ENCODE measurements at places on chromosomes 1 and 21. TPM values are rescaled to one million over a fixed set of nuclear protein-coding genes. Genes with fewer than 3 reads are reported as not detected.
A peak's percentile ranks its signal among the peaks of the same experiment; 100 is the strongest.

Gene CD1C
- not detected for total RNA-seq

Gene SELL
- total RNA-seq, result 3.5 TPM

Gene NLRP3
- total RNA-seq, result 1.9 TPM

Gene HES5
- total RNA-seq, result 0.57 TPM

Gene RAB3B
- 1.4 TPM for total RNA-seq

DNA sequence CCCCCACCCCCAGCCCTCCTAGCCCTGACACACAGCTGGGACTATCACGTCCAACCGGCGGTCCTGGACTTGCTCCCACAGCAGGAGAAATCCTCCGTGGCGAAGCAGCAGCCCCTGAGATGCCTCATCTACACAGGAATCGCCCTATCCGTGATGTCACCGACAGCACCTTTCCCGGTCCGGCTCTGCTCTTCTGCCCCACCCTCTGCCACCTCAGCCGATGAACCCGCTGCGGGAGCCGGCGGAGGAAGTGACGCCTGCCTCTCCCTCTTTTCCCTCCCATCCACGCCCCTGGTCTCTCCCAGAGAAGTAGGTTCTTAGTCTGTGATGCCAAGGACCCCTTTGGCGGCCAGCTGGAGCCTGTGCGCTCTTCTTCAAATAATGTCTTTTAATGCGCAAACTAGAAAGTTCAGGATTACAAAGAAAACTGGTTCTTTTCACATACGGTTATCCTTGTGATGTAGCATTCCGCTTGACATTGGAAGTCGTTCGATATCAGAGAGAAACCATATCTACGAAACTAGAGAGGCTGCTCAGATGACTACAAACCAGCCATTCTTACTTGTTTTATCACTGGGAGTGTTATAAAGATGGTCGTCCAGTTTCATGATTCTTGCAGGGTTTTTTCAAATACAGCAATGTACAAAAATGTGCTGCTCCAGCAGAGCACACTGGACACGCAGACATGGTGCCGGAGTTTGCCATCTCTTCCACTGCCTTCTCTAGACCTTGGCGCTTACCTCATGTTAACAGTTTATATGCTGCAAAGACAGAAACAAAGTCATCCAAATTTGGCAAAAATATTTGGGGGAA is 120.3 kb downstream of the PPIAL4G start:
- DNase-seq, result no peak

DNA sequence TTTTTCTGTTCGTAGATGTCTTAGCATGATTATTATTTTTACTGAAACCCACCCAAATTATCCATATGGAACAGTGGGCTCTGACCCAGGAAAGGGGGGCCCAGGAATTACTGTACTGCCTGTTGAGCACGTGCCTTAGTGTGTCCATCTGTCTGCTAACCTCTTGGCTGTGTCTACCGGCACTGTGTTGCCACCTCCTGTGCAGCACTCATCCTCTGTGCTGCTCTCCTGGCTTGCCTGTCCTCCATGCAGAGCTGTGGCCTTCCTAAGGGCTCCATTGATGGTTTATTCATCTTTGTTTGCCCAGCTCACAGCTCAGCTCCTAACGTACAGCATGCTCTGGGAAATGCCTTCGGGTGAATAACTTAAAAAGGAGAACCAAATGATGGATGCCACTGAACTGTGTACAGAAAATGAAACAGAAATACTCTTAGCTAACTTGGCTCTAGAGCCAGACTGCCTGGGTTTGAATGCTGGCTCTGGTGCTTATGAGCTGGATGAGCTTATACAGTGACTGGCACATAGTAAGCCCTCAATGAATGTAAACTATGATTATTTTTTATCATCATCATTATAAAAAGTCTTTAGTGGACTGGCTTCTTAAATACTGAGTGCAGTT is 11.4 kb upstream of the RPTN start:
- no peak for DNase-seq

DNA sequence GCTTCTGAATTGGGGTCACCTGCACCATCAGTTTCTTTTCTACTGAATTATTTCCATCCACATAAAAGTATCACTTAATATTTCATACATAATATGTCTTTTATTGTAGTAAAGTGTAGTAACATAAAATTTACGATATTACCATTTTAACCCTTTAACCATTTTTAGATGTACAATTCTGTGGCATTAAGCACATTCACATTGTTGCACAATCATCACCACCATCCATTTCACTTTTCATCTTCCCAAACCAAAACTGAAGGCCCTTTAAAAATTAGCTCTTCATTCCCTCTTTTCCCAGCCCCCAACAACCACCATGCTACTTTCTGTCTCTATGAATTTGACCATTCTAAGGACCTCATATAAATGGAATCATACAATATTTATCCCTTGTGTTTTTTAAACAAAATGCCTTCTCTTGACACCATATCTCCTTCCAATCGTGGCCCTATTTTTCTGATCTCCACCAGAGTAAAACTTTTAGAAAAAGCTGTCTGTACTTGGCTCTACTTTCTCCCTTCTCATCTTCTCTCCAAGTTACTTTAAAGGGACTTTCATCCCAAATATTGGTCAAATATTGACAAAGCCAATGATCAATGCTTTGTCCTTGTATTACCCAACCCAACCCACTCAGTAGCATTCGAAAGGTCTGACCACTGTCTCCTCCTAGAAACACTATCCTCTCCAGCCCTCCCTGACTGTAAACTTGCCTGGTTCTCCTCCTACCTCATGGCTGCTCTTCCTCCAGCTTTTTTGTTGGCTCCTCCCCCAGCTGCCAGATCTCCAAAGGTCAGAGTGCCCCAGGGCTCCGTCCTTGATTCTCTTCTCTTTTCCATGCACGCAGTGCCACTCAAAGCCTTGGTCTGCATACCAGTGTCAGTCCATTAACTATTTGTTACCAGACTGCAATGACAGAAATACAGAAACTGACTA is 44.7 kb downstream of the SLC30A10 start:
- no peak for DNase-seq

DNA sequence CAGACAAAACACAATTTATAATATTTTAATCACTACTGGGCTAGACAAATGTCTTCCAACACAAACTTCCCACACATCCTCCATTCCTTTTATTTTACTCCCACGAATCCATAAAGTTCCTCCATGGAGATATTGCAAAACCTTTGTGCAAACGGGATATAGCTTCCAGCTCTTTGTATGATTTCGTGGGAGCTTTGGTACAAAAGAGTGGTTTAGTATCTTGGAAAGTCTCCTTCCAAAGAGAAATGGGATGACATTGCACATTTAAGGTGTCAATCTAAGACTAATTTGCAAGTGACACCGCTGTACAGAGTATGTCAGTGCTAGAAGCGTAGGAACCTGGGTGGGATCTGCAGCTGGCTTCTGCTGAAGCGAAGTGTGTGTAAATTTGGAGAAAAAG is 455.2 kb upstream of the RUNX1 start:
- DNase-seq, result no peak

DNA sequence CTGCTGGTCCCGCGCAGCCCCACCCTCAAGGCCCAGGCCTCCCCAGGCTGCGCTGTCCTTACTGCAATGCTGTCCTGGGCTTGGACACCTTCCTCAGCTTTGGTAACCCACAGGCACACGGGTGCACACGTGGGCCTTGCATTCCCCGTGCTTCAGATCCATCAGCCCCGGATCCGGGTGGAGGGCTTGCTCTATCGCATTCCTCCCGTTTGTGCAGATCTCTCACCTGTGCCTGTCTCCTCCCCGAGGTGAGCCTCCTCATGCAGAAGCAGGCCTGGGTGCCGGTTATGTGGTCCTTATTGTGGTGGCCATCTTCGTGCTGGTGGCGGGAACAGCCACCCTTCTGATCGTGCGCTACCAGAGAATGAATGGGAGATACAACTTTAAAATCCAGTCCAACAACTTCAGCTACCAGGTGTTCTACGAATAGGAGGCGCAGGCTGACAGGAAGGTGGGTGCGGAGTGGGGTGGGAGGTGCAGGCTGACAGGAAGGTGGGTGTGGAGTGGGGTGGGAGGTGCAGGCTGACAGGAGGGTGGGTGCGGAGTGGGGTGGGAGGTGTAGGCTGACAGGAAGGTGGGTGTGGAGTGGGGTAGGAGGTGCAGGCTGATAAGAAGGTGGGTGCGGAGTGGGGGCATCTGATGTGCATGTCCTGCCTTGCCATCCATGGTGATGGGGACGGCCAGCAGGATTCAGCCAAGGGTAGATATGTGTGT is 66.2 kb downstream of the UMODL1 start:
- no peak for DNase-seq

DNA sequence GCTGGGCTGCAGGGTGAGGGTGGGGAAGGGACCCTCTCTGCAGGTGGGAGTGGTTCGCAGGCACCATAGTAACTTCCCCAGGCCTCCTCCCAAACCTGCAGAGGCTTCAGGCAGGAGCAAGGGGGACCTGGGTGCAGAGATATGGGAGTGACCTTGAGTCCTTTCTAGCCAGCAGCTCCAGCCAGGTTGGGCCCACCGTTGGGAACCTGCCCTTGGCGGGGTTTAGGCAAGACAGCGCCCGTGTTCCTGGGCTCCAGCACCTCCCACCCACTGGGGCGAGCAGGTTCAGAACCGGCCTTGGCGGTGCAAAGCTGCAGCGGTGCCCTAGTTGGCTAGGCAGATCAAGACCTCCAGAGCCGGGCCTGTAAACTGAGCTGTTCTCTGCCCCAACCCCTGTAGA is 2.2 kb upstream of the PRDM16 start:
- no peak for DNase-seq

- peak; percentile 60 for DNase-seq
These were observed 164.2 kb upstream of the C1orf21 start for GRCh38 chr1:184222652-184223052.

DNA sequence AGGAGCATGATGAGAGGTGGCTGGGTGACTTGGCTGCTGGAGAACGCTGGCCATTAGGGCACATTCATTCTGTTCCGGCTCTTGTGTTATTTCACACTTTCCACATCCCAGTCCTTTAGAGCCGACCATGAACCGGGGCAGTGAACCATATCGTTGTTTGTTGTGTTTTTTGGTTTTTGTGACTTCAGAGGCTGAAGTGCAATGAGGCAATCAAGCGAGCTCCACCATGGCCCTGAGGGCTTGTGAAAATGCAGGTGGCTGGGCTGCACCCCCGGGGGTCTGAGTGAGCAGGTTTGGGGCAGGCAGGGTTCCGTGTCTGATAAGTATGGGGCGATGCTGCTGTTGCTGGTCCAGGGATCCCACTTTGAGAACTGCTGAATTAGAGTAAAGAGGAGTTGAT is 23.7 kb downstream of the ABCG1 start:
- DNase-seq, result no peak

DNA sequence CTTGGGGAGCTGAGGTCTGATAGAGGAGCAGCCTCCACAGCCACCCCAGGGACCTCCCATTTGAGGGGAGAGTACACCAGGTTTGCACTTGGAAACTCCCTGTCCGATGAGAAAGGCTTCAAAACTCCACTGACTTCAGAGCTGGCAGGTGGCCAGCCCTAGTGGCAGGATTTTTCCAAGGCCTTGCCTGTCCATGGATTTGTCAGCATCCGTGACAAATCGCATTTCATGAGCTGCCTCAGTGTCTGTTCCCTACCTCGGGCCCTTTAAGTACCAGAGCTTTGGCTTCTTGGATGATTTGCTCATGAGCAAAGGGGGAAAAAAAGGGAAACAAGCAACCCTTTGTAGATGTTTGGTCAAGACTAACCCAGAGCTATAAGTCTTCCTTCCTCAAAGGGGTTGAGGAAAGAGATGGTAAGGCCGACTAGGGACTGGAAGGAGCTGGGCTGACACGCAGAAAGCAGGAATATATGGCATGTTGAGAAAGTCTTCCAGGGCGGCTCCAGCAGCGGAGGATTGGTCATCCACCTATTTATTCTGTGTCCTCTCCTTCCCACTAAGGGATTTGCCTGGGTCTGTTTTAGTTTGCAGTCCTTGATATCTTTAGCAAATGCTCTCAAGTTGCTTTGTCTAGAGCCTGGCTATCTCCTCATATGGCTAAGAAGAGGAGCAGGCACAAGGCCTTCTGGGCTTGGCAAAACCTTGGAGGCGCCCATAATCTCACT is 2.7 kb upstream of the HSPG2 start:
- peak; percentile 85 for DNase-seq

DNA sequence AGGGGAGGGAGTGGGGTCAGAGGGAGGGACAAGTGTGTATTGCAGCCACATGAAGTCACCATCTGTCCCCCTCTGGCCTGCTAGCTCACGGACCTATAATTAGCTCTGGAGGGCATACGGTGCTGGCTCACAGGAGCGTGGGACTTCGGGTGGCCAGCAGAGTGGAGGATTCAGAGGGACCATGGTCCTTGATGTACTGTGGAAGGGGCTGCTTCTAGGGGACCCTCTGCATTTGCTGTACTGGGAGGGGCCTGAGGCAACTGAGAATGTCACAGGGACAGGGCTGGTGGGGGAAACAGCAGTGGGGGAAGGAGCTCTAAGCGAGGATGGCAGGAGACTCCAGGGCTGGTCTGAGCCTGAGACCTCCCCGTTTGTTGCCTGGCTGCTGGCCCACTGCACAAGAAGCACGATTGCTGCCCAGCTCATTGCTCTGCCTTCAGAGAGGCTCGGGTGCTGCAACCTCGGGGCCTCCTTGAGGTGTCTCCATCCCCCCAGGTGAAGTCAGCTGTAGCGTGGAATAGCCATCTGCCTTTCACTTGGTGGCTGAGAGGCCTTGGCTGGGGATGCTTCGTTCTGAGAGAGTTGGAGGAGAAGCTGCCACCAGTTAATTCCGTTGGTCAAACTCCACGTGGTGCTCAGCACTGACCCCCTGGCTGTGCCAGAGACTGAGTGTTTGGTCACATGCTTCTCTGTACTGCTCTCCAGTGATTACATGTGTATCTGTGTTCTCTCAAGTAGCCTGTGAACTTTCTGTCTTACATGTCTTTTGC is 2.7 kb downstream of the PPFIA4 start:
- no peak for DNase-seq

DNA sequence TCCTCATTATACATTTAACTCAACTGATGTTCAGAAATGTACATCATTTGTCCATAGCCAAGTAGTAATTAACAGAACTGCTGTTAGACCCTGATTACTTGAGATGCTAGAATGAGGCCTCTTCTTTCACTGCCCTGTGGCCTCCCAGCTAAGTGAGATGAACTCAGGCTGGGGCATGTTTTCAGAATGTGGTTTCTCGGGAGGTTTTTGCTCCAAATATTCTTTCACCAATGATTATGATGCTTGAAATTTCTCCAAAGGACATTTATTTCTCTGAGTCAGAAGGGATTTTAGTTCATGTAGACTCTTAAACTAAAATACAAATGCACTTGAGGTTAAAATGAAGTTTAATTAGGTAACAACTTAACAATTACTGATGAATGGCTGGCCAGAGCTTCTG is 34.6 kb upstream of the ADAMTS5 start:
- no peak for DNase-seq

GRCh38 chr1:37606481-37607263 is 10.9 kb upstream of the GNL2 start:
- DNase-seq, result no peak

GRCh38 chr1:89339039-89339438 is 24.8 kb upstream of the GBP6 start:
- DNase-seq, result no peak

GRCh38 chr1:215517441-215517891 is 49.6 kb upstream of the KCTD3 start:
- no peak for DNase-seq

- no peak for DNase-seq
These were observed 220.5 kb downstream of the PTPRU start for GRCh38 chr1:29456685-29457435.

Data from ureter (tissue), 1 donor.